Activated naive CD4-positive, alpha-beta T cell treated with anti-CD3 and anti-CD28 coated beads, Interleukin-2, amount 50 U/mL, for 16 hours (primary cell): ENCODE measurements at places on chromosomes 12 and 14.

- no peak for DNase-seq
Measured at GRCh38 chr12:69338936-69339335, 9.2 kb upstream of the LYZ start.

DNA sequence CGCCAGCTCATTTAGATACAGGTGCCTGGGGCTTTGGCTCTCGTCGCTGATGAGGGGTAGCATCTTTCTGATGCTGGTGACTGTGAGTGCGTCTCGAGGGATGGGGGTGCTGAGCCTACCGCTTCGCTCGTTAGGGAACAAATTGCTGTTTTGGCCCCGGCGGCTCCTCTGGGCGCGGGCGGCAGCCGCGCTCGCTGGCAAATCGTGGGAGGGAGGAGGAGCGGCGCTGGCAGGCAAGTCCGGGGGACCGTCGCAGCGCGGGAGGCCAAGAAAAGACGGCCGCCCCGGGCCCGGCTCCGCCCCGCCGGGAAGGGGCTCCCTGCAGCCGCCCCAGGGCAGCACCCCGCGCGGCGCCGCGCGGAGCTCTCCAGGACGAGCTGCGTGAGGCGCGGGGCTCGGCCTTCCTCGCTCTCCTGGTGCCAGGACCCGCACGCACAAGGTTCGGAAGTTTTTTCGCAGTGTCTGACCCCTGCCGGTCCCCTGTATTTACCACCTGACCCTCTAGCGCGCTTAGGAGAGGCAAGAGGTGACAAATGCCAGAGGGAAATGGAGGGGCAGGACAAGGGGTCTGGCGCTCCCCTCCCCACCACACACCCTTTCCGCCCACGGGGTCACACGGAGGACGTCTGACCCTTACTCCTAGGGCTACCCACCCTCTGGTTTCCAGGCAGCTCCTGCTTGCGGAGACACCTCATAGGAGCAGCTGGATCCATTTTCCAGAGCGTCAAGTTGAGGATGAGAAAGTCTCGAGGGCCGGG, 899 bp upstream of the KCNH3 start:
- DNase-seq, result peak; percentile 47

DNA sequence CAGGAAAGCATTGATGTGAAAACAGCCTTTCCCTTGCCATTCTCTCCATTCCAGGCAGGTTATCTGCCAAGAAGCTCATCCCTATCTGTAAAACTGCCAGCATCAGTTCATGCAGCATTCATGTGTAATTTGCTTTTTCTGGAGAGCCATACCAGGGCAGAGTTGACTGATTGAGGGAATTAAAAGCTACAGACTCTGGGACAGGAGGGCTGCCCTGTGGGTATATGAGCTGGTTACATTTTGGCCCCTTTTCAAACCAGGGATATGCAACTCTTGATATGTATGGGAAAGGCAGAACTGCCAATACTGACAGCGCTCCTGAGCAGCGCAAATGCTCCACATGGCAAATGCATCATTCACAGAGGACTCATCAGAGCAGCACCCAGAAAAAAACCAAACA, 53.7 kb downstream of the SYT1 start:
- DNase-seq, result no peak

DNA sequence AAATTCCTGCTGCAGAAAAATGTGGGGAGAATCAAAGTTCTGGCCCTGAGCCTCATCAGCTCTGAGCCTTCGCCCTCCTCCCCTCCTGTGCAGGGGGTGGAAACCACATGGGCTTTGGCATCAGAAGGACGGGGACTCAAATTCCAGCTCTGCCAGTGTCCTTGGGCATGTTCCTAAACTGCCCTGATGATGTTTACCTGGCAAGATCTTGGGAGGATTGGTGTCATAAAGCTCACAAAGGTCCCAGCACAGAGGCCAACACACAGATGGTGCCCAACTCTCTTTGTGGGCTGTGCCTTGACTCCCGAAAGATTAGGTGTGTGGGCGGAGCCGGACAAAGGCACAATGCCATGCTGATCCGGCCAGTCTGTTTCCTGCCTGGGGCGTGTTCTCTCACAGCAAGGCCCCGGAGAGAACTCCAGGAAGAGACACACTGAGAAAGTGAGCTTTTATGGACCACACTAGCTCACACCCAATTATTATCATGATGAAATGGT, 20.5 kb upstream of the CLMN start:
- no peak for DNase-seq

DNA sequence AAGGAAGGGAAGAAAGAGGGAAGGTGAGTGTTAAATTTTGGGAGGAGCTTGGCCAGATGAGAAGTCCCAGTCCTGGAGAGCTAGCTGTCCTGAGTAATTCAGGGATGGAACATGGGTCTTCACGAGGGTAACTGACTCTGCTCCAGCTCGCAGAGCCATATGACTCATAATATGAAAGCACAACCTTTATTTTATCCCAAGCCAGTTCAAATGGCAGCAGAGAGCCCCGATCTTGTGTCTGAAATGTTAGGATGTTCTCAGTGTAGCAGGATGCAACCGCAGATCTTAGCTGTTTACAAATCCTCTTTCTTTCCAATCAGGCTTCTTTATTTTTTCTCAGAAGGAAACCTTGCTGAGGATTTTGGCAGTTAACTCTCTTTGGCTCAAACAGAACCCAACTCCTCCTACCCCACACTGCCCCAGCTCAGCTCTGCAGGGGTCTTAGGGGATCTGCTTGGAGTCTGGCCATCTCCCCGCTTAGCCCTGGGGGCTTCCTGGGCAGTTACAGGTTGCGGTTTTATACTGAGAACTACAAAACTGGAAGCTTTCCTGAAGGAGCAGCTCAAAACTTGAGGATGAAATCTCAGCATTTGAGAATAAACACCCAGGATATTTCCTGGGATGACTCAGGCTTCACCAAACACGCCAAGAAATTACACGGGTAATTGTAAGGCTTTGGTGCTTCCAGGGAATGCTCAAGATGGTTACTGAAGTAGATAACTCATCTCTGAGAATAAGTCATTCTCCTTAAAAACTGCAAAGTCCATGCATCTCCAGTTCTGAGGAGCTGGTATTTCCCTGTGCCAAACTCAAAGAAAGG, 92.5 kb downstream of the VCPKMT start:
- no peak for DNase-seq

DNA sequence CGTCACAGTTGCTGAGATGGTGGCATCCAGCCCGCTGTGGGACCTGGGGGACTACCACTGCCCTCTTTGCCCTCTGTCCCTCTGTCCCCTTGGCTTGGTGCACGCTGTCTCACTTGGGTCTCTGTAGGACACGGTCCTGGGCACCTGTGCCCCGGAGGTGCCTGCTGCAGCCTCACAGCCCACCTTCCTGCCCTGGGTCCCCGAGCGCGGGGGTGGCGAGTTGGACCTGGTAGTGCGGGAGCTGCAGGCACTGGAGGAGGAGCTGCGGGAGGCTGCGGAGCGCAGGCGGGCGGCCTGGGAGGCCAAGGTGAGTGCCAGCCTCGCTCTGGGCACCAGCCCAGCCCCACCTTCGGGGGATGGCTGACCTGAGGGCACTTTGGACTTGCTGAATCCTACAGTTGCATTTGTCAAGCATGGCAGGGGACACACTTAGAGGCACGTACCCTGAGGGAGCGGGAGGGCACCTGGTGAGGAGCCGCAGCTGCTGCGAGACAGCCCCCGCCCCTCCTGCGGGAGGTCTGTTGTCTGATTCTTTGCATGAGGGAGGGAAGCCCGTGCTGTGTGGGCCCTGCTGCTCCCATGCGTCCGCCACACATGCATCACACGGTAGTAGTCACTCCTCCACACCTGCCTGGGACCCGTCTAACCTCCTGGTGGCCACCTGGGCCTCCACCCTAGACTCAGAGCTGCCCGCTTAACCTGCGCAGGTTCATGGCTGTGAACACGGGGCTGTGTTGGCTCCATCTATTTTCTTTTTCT, 6.8 kb downstream of the TEDC1 start:
- no peak for DNase-seq

GRCh38 chr14:61737915-61738314, 24.3 kb upstream of the SNAPC1 start:
- DNase-seq, result no peak

DNA sequence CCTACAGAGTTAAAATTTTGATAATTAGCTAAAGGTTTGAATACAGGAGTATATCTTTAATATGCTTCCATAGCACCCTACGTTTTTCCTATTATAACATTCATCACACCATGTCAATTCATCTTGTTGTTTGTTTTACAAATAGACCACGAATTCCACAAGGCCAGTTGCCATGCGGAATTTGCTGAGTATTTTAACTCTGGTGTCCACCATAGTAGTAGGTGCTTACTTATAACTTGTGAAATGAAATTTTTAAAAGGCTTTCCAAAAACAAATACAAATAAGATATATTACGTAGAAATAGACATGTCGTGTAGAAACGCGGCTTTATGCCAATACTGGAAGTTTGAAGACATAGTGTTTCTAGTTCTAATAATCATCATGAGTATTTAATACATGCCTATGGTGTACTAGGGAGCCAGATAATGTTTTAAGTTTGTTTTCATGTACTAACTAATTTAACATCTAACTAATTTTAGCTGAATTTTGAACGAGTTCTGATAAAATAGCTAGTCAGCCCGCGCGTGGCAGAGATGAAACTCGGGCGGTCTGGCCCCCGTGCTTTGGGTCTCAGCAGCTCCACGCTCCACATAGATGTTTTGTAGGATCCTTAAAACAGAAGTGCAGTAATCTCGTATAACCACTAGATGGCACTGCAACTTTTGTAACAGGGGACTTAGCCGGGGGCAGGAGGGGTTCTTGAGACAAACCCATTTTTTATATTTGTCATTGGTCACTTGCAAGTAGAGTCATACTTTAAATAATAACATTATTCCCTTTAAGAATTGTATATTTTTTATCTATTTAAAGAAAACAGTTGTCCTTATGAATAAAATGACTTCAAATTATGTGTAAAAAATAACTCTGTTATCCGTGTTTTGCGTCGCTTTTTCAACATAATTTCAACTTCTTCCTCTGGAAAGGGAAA, 10.2 kb downstream of the CD69 start:
- DNase-seq, result peak; percentile 46

DNA sequence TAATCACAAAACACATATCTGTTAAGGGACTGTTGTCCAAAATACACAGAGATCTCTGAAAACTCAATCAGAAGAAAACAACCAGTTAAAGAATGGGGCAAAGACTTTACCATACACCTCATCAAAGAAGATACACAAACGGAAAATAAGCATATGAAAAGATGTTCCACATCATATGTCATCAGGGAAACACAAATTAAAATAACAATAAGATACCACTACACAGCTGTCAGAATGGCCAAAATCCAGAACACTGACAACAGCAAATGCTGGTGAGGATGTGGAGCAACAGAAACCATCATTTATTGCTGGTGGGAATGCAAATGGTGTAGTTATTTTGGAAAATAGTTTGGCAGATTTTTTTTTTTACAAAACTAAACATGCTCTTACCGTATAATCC, 220.5 kb upstream of the FOXN3 start:
- DNase-seq, result no peak

DNA sequence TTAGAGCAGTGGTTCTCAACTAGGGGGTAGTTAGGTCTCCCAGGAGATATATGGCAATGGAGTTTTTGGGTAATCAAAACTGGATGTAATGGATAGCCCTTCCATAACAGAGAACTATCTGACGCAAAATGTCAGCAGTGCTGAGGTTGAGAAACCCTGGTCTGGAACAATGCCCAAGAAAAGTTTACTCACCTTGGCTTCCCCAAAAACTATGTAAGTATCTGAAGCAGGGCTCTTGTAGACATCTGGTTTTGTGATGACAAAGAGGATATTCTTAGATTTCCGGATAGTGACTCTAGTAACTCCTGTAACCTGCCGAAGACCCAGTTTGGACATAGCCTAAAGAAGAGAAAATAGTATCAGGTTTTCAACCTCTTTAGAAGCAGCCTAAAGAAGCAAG, 11.8 kb downstream of the NACA start:
- no peak for DNase-seq

DNA sequence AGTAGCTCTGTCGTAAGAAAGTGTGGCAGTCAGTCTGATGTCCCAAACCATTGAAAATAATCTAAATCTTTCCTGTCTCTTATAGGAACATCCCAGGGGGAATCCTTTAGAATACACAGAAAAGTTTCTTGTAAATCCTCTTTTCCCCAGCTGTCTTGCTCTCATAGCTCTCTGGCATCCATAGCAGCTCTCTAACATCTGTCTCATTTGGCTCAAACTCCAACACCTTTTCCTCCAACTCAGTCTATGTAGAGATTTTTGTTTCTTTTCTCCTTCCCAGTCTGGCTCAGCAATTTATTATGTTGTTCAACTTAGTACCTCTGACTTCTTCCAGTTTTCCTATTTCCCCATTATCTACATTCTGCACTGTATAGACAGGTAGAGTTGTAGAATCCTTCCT, 84.4 kb upstream of the NEDD1 start:
- DNase-seq, result no peak

GRCh38 chr12:27772328-27773049, 7.5 kb upstream of the KLHL42 start:
- no peak for DNase-seq

- DNase-seq, result no peak
Measured at GRCh38 chr12:42945927-42946326, 356.4 kb upstream of the PRICKLE1 start.

- DNase-seq, result no peak
Measured at GRCh38 chr12:110107369-110108281, 16.5 kb upstream of the IFT81 start.

- peak; percentile 42 for DNase-seq
Measured at GRCh38 chr12:92144631-92145480, 790 bp downstream of the BTG1 start.

GRCh38 chr12:4899364-4899763, 10.3 kb upstream of the KCNA1 start:
- DNase-seq, result no peak

DNA sequence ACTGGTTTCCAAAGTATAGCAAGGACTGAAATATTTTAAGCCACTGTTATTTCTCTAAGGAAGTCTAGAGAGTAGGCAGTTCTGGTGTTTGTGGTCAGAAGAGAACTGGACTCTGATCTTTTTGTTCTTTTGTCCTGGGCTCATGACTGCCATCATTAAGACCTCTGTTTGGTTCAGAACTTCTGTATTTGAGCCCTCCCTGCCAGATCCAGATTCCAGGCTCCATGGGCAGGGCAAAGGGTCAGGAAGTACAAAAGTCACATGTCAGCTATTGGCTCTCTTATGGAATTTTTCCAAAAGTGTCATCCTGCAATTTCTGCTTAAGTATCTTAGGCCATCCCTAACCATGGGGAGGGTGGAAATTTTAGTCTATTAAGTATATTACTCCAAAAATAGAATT, 6.8 kb downstream of the PIWIL1 start:
- no peak for DNase-seq

GRCh38 chr12:50201987-50202521, 34.9 kb upstream of the CERS5 start:
- DNase-seq, result no peak

DNA sequence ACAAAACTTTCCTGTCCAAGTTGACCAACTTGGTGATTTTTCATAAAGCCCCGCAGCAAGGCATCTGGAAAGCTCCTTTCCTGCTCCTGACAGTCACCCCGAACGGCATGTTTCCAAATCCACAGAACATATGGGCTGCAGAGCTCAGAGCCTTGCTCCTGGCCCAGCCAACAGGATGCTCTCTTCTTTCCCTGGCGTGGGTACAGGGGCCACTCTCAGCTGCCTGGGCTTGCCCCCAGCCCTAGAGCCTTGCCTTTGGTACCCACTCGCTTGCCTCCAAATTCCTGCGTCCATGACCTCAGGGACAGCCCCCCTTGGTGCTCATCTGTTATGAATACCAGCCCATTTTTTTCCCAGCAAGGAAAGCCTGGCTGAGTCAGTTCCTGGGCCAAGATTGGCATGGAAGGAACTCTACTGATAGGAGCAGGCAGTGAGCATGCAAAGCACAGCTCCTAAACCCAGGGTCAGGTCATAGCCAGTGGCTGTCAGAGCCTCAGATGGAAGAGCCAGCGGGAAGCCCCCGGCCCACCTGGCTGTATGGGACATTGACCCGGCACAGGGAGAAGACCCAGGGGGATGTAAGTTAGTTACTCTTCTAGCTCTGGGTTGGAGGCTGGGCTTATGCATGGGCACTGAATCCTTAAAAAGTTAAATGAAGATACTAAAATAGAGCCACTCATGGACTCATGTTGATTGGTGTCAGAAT, 105.3 kb upstream of the RTL1 start:
- DNase-seq, result no peak
